ENCODE measurements at places on chromosomes 5 and 9. TPM values are rescaled to one million over a fixed set of nuclear protein-coding genes. Genes with fewer than 3 reads are reported as not detected.
A peak's percentile ranks its signal among the peaks of the same experiment; 100 is the strongest.

DNA sequence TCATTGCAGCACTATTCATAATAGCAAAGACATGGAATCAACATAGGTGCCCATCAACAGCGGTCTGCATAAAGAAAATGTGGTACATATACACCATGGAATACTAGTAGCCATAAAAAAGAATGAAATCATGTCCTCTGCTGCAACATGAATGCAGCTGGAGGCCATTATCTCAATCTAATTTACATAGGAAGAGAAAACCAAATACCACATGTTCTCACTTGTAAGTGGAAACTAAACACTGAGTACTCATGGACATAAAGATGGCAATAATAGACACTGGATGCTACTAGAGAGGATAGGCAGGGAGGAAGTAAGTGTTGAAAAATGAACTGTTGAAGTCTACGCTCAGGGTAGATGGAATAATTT lies 203.9 kb upstream of the CDH9 start:
- DNase-seq: no peak

DNA sequence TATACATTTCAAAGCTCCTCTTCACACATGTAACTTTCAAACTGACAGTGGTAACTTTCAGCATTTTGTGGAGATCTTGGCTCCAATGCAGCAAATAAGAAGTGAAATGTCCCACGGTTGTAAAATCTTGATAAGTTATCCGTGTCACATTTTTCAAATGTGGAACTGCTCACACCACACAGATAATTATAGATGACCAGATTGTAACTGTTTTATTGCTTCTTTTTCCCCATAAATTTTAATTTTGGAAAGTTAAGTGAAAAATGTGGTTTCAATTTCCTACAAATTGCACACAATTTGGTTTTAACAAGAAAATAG lies 347.1 kb downstream of the EBF1 start:
- no peak for DNase-seq

DNA sequence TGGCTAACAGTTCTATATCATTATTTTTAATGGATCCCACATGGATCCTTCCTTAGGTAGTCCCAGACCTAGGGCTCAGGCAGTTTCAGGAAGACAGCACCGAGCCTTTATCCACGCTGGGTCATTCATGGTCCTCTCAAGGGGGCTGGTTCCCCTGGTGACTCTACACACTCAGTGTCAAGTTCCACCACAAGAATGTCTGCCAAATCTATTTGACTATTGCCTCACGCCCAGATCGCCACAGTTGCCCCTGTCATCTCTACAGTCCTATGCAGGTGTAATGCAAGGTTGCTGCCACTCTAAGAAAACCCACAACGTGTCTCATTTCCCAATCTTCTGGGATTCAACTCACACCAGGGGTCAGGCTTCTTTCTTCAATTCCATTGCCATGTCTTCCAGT lies 8.0 kb upstream of the ZNF366 start:
- no peak for DNase-seq

- no peak for DNase-seq
These were observed 138.6 kb downstream of the TRIO start for GRCh38 chr5:14281746-14282181.

DNA sequence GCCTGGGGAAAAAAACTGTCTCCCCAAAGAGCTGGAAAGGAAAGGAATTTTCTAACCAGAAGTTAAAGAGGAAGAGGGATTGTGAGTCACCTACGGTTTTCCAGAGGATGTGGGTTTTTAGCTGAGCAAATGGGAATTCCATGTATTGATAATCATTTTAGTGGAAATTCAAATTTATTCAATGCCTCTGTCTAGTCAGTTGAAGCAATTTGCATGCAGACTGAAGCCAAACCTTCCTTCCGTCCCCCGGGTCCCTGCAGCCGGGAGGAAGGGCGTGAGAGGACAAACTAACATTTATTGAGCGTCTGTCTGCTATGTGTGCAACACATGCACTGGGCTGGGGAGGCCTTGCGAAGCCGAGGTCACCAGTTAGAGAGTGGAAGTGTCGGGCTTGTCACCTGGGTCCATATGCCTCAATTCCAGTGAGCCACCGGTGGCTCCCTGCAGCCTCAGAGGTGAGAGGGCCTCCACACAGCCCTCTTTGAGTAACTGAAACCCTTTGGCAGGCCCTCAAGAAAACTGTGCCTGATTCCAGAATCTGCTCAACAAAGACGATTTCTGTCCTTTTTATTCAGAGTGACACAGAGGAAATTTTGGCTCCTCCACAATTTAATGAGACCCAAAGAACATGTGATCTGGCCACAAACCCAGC lies 70.3 kb downstream of the COL27A1 start:
- peak; percentile 65 for DNase-seq

DNA sequence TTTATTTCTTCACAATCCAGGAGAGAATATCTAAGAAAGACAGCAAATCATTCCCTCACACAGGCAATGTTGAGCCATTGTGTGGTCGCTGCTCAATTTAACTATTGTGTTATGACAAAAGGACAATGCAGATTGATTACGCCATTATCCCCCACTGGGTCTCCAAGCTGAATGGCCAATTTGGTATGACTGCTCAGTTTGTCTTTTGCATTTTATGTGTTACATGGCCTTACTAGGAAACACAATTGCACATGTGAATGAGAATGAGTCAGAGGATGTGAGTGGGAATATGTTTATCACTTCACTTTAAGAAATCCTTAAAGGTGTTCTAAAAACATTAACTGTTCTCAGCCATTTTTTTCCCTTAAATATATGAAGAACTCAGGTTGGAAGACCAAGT lies 108.3 kb downstream of the FAM174A start:
- no peak for DNase-seq

DNA sequence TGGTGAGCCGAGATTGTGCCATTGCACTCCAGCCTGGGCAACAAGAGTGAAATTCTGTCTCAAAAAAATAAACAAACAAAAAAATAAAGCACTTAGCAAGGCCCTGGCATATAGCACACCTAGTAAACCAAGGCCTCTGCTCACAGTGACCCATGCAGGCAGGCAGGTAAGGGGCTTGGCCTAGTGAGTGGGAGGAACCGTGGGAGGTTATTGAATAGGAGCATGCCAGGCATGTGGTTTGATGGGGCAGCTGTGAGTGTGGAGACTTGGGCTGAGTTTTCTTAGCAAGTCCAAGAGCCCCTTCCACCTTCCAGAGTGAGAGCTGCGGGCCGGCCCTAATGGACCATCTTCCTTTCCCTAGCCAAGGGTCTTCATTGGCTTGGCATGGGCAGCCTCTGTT lies 4.5 kb upstream of the NDST1 start:
- DNase-seq: no peak

DNA sequence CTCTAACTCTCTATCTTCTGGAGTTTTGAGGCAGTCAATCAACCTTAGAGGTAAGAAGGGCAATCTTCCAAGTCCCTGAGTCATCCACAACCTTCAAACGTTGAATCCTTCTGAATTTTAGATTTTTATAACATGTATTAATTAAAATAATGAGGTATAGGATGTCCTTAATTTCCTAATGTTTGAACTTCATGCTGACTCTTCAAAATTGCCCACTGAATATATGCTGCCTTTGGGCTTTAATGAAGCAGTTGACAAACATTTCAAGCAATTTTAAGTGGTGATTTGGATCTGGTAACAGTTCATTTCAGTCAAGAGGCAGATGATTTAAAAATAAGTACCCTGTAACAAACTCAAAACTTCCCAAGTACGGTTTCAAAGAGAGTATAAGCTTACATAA lies 26.0 kb downstream of the ERP44 start:
- no peak for DNase-seq

DNA sequence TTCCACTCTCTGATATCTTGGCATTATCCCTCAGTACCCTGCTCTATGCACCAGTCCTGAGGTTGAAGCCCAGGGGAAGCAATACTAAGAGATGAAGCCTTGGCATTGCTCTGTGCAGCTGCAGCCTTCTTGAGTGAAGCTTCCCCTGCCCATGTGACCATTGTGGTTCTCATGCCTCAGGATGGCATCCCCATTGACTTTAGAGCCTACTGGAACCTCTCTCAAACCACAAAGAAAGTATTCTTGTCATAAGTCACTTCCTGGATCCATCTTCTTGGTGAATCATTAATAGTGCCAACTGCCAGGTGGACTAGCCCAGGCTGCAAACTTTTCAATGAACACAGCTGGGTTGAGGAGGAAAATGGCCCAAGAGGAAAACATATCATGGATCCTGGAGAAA lies 283.9 kb upstream of the RFX3 start:
- DNase-seq: no peak

DNA sequence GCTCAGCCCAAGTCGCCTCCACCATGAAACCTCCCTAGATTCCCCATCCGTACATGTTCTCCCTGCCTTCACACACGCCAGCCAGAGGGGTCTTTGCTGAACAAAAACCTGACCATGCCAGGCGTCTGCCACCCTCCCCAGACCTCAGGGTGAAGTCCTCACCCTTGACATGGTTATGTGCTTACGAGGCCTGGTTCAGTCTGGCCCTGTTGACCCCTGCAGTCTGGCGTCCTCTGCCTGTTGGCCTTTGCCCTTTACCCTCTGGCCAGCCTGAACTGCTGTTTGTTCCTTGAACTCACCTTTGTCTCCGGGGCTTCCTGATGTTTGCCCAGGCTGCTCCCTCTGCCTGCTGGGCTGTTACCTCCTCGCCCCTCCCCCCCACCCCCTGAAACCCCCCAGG lies 29.8 kb downstream of the NCS1 start:
- DNase-seq: no peak

- DNase-seq: no peak
These were observed 15.2 kb downstream of the LURAP1L start for GRCh38 chr9:12790001-12790400.

Gene MLANA
- 1.4 TPM for polyA plus RNA-seq

Gene TIFAB
- polyA plus RNA-seq: 0.35 TPM
